Skeletal muscle cell (primary cell): ENCODE measurements at places on chromosomes 13 and 19.

- no peak for DNase-seq
Observed at GRCh38 chr13:35780613-35781012, 304.1 kb upstream of the MAB21L1 start.

GRCh38 chr19:4320419-4320818 is 16.0 kb downstream of the FSD1 start:
- DNase-seq, result no peak

- DNase-seq, result no peak
Observed at GRCh38 chr19:1304197-1304924, 18.7 kb downstream of the EFNA2 start.

- no peak for DNase-seq
Observed at GRCh38 chr19:1807695-1808394, 4.2 kb downstream of the ATP8B3 start.

- no peak for DNase-seq
Observed at GRCh38 chr19:57053401-57053800, 66.4 kb upstream of the USP29 start.

- DNase-seq, result no peak
Observed at GRCh38 chr13:99144306-99144705, 56.3 kb upstream of the UBAC2 start.

- DNase-seq, result no peak
Observed at GRCh38 chr13:60931858-60932546, 483.6 kb downstream of the PCDH20 start.

DNA sequence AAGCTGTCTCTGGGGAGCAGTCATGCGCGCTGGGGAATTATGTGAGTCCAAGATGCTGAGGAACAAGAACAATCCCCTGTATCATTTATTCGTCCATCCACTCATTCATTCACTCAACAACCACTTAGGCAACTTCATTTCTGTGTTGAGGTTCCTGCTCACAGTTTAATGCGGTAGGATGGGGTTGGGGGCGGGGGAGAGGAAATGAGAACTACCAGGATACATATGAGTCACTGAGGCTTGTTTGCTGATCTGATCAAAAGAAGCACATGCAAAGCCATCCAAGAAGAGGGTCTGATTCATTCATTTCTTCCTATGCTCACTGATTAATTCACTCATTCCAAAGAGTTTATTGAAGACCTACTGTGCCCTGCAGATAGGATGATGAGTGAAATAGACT is 20.9 kb downstream of the ZNF536 start:
- no peak for DNase-seq

DNA sequence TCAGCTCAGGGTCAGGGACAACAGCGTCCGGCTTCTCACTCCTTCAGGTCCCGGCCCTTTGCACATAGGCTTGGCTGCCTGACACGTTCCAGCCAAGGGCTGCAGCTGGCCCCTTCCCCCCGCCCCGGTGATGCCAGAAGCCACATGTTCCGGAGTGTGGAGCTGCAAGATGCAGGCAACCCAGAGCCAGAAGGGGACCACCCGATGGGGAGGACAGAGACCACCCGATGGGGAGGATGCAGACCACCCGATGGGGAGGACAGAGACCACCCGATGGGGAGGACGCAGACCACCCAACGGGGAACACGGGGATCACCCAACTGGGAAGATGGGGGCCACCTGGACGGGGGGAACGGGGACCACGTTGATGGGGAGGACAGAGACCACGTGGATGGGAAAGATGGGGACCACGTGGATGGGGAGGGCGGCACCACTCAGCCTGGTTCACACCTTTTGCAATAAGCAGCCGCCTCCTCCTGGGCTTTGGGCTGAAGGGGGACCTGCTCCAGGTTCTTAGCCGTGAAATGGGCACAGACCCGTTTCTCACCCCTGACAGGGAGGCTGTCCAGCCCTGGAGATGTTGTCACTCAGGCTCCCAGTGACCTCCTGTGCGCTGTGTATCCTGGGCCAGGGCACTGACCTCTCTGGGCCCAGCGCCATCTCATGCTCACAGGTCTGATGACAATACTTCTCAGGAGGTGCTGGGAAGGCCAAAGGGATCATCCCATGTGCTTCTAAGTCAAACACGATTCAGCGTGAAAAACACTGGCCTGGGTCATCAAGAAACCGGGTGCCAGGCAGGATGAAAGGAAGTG is 34.5 kb downstream of the C13orf46 start:
- DNase-seq, result no peak

- DNase-seq, result no peak
Observed at GRCh38 chr13:109235901-109236300, 550.5 kb downstream of the IRS2 start.

GRCh38 chr19:17721821-17722220 is 2.5 kb downstream of the MAP1S start:
- DNase-seq, result no peak

DNA sequence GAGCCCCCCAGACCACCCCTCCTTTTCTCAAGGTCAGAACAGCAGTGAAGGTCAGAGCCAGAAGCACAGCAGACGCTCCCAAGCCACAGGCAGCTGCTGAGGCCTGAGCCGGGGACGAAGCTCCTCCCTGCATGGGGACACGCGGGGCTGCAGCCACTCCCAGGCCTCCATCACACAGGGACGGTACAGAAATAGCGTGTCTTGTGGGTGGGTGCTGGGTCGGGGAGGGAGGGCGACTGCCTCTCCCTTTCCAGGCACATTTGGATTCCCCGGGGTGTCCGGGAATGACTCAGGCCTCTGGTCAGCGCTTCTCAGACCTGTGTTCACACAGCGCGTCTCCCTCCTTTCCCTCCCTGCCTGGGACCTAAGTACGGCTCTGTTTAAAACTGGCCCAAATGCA is 33.2 kb downstream of the RASA3 start:
- peak; percentile 83 for DNase-seq

DNA sequence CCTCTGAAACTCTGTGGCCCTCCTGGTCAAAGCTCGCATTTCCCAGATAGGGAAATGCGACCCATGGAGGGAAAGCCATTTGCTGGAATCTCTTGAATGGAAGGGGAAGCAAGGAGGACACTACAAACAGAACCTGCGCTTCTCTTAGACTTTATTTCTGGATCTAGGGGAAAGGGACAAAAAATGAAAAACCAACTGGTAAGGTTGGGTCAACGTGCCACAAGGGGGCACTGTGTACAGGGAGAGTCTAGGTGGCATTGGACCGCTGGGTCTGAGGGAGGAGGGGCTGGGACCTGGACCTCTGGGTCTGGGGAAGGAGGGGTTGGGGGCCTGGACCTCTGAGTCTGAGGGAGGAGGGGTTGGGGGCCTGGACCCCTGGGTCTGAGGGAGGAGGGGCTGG is 5.0 kb downstream of the KLK4 start:
- no peak for DNase-seq

DNA sequence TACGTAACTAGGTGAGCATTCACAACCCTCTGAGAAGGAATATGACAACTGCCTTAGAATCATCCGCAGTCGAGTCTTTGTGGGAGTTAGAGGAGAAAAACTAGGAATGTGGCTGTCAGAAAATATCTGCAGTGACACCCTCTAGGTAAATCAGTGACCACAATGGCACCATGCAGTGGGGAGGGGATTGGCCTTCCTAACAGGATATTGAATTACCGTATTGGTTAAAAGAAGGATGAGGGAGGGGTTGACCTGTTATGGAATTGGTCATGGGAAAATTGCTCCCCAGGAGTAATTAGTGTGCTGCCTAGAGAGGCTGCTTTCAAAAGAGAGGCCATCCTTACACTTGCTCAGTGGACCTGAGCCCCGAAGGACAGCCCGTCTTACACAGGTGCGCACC is 205.6 kb upstream of the SOX1 start:
- no peak for DNase-seq

DNA sequence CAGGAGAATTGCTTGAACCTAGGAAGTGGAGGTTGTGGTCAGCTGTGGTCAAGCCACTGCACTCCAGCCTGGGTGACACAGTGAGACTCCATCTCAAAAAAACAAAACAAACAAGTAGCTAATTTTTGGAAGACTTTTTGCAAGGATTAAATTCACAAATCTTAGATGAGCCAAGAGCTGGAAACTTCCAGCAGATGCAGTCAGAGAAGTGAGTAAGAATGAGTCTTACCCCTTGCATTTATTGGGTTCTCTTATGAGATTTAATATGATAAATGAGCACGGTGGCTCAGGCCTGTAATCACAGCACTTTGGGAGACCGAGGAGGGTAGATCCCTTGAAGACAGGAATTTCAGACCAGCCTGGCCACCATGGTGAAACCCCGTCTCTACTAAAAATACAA is 44.9 kb upstream of the NBEA start:
- no peak for DNase-seq

DNA sequence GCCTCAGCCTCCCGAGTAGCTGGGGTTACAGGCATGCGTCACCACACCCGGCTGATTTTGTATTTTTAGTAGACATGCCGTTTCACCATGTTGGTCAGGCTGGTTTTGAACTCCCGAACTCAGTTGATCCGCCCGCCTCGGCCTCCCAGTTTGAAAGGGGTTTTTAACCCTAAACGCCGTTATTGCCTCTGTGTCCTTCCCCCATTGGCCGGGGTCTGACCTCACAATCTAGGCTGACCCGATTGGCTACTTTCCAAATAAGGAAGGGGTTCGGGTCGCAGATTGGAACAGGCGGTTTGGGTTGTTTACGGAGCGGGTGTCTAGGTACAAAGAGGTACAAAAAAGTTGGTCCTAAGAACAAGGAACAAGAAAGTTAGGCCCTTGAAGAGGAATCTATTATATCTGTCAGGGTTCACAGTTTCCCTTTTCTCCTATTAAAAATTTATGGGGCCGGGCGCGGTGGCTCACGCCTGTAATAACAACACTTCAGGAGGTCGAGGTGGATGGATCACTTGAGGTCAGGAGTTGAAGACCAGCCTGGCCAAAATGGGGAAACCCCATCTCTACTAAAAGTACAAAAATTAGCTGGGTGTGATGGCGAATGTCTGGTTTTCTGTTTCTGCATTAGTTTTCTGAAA is 1.0 kb downstream of the ZNF253 start:
- no peak for DNase-seq

DNA sequence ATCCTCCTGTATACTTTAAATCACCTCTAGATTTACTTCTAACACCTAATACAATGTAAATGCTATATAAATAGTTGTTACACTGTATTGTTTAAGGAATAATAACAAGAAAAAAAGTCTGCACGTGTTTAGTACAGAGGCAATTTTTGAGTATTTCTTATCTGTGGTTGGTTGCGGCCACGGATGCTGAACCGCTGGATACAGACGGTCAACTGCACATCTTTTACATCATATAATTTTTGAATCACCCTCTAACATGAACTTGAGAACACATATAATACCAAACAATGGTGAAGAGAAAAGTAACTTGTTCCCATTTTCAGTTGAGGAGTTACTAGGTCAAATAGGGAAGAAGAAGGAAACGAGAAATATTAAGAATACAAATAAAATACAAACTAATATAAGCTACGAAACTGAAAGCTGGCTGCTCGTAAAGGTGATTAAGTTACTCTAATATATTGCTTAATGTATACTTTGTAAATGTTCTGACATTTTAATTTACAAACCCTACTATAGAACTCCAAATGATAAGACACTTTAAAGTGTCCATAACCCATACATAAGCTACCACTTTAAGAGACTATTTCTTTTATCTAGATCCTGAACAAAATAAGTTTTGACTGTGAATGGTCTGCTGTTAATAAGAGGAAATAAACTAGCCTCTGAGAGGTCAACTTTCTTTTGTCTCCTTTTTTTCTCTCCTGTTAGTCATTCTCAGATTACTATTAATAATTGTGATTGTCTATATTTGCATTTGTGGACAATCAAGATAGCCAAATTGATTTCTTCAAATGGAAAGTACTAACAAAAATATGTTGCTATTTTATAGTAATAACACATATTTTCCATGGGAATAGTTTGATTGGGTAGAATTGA is 457.4 kb downstream of the DIAPH3 start:
- no peak for DNase-seq

DNA sequence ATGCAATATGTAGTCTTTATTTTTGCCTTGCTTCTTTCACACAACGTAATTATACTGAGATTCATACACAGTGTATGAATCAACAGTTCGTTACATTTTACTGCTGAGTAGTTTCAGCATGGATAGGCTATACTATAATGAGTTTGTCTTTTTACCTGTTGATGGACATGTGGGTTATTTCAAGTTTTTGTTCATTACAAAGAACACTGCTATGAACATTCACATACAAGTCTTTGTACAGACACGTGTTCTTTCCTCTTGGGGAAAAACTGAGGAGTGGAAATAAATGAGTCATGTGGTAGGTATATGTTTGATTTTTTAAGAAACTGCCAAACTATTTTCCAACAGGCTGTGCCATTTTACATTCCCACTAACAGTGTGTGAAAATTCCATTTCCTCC is 35.1 kb downstream of the ENOX1 start:
- DNase-seq, result peak; percentile 31

- DNase-seq, result no peak
Observed at GRCh38 chr19:49070416-49070815, 2.1 kb downstream of the KCNA7 start.

DNA sequence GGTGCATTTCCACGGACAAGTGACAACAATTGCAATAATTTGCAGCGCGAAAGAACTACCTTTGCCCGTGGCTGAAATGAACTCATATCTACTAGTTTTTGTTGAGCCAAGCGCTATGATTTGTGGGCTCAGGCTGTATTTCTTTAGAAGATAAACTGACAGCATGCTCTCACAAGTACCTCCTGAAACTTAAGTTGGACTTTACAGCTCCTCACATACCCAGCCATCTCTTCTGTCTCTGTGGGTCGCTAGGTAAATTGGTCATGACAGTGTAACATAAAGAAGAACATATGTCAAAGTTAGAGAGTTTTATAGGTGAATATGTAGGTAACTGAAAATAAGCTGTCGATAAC is 839 bp downstream of the COG6 start:
- no peak for DNase-seq

DNA sequence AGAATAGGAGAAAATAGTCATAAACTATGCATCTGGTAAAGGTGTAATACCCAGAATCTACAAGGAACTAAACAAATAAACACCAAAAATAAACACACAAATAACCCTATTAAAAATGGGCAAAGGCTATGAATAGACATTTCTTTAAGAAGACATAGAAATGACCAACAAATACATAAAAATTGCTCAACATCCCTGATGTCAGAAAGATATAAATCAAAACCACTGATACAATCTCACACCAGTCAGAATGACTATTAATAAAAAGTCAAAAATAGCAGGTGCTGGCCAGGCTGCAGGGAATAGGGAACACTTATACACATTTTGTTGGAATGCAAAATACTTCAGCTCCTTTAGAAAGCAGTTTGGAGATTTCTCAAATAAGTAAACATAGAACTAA is 352.1 kb upstream of the SLITRK1 start:
- DNase-seq, result no peak

DNA sequence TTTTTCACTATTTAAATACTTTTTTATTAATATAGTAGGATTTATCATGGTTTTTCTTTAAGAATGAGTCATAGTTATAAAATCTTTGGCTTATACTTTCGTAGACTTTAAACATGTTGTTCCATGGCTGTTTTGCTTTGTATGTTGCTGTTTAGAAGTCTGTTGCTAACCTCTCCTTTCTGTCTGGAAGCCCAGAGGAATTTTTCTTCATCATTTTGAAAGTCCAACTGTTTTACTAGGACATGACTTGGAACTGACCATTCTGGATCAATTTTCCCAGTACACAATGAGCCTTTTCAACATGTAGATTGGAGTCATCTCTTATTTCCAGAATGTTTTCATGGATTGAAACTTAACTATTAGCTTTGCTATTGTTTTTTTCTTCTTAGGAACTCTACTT is 7.9 kb downstream of the CAB39L start:
- DNase-seq, result no peak

GRCh38 chr19:49391581-49392399 is 3.7 kb downstream of the KASH5 start:
- no peak for DNase-seq
